ENCODE measurements at places on chromosomes 13 and 19.
A peak's percentile ranks its signal among the peaks of the same experiment; 100 is the strongest.

- DNase-seq: peak; percentile 98
Measured at GRCh38 chr19:17947815-17948513, 15.1 kb downstream of the CCDC124 start.

DNA sequence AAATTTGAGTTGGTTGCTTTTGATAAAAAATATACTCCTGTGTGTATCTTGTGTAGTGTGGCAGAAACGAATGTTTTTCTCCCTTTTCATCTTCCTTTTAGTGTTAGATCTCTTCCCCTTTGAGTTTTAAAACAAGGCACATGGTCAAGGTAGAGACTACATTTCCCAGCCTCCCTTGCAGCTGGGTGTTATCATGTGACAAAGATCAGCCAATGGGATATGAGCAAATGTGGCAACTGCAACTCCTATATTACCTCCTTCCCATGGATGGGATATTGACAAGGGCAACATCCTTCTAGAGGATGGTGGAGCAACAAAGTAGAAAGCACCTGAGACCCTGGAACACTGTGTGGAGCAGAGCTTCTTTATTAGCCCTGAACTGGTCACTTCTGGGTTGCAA is 42.4 kb downstream of the ADGRE3 start:
- no peak for DNase-seq

DNA sequence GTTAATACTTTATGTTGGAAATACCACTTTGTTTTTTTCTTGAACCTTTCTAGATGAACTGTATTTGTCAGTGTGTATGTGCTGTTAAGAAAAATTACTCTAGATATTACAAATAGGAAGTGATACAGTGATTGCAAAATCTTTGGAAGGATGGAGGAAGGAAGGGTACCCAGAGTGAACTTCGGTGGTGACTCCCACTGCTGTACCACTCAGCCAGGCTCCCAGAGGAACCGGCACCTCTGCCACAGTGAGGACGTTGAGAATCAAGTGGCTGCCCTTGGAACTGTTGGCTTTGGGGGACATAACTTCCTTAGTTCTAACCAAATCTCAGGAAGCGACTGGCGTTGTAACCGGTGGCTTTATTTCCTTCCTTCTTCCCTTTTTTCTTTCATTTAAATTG is 184.7 kb downstream of the PCCA start:
- no peak for DNase-seq

DNA sequence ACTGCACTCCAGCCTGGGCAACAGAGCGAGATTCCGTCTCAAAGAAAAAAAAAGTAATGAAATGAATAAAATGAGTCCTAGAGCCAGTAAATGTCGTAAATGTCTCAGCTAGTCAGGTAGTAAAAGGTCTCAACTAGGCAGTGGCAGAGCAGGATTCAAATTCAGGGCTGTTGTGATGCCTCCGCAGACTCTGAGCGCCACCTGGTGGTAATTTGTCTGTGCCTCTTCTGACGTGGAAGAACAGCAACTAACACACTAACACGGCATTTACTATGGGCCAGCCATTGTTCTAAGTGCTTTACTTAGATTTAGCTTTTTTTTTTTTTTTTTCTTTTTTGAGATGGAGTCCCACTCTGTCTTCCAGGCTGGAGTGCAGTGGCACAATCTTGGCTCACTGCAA is 30.2 kb downstream of the CYP2F1 start:
- peak; percentile 82 for DNase-seq

- no peak for DNase-seq
Measured at GRCh38 chr13:51576754-51577153, 7.5 kb upstream of the WDFY2 start.

- DNase-seq: no peak
Measured at GRCh38 chr19:43820098-43820883, 6.8 kb upstream of the ZNF283 start.

DNA sequence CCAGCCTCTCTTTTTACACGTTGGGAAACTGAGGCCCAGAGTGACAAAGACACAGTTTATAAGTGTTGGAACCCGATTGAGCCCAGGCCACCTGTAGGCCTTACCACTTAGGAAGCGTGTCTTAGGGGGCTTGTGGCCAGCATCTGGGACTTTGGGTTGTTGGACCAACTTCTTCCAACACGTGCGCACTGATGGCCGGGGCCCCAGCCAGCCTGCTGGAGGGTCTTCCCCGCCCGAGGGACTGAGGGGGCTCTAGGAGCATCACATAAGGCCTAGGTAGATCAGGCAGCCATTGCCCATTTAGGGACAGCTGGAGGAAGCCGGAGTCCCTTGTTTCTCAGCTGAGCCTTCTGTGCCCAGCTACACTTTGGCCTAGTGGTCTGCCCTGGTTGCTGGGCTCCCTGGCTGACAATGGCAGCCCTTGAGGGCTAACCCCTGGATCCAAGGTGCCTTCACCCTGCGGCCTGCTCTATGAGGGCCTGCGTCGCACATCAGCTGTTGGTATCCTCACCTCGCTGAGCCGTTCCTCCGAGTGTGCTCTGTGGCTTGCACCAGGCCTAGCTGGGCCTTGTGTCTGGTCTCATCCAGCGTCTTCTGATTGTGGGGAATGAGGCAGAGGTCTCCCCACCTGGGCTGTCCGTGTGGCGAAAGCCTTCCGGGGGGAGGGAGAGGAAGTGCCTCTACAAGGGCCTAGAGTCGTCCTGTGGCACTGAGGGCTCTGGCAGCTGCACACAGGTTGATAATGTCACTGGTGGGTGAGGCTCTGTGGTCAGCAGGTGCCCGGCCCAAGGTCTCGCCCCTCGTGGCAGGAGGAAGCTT is 1.2 kb downstream of the RAB11B start:
- DNase-seq: no peak

GRCh38 chr13:19596960-19597361 is 35.6 kb upstream of the TPTE2 start:
- DNase-seq: no peak

- peak; percentile 78 for DNase-seq
Measured at GRCh38 chr19:45607071-45608029, 5.3 kb upstream of the GPR4 start.

DNA sequence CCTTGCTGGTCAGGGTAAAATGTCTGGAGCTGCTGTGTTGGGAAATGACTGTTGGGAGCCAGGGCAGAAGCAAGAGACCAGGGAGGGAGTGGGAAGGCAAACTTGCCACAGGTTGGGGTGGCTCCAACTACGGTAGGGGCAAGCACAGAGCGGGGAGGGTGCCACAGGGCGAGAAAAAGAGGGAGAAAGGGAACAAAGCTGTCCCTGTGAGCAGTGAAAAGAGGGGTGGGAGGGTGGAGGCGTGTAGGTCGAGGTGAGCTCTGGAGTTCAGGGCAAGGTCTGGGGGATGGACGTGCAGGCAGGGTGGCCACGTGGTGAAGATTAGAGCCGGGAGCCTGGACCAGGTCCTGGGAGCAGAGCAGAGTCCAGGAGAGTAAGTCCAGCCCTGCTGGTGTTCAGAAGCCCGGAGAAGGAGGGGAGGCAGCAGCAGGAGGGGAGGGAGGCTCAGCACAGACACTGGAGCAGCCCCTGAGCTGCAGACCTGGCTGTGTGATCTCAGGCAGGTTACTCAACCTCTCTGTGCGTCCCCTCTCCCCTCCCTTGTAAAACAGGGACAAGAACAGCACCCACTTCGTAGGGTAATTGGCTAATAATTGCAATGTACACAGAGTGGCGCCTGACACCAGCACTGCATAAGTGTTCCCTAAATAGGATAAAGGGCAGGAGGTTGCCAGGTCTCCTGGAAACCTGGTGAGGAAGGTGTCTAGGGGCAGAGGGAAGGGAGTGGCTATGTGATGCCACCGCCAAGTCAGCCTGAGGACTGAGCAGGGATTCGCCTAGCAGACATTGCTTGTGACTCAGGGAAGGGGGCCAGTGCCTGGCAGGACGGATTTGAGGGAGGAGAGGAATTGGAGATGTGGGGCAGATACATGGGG is 3.2 kb upstream of the POLR2E start:
- DNase-seq: no peak

DNA sequence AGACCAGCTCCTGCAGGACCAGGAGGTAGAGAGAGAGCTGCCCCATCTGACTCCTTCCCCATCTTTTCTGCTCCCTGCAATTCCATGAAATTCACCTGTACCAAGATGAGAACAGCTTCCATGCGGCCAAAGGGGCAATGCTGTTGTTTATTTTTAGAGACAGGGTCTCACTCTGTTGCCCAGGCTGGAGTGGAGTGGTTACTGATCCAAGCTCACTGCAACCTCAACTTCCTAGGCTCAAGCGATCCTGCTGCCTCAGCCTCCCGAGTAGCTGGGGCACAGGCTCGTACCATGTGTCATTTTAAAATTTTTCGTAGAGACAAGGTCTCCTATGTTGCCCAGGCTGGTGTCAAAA is 3.6 kb upstream of the PLIN4 start:
- no peak for DNase-seq

DNA sequence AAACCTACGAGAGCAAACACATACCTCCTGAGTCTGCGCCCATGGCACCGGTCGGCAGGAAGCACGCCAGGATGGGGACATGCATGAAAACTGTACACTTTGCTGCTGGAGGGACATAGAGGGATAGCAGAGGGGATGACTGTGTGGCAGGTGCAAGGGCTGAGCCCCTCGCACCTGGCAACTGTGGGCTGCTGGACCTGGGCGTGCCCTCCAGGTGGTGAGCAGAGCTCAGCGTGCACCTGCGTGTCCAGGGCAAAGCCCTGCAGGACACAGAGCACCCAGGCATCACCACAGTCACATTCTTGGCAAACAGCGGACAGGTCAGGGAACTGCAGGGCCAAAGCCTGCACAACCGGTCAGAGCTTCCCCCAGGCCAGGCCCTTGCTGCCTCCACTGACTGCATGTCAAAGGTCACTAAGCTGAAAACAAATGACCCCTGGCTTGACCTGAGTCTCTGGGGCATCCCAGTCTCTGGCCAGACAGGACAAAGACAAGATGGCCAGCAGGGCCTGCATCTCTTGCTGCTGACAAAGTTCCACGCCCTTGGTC is 9.0 kb upstream of the ISYNA1 start:
- no peak for DNase-seq

- peak; percentile 84 for DNase-seq
Measured at GRCh38 chr19:9934132-9934950, 2.0 kb downstream of the OLFM2 start.

GRCh38 chr13:49258089-49258796 is 10.5 kb downstream of the CDADC1 start:
- peak; percentile 63 for DNase-seq

- no peak for DNase-seq
Measured at GRCh38 chr19:43768273-43769050, 12.3 kb downstream of the KCNN4 start.

DNA sequence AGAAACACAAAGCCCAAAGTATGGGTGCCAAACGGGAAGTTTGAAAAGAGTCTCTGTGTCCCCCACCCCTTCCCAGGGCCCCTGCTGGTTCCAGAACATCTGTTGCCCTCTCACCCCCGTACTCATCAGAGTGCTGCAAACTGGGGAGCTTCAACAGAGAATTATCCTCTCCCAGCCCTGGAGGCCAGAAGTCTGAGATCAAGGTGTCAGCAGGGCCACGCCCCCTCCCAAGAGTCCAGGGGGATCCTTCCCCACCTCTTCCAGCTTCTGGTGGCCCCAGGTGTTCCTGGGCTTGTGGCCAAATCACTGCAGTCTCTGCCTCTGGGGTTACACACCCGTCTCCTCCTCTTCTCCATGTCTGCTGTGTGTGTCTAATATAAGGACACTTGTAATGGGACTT is 183.4 kb downstream of the PTPRS start:
- no peak for DNase-seq

- no peak for DNase-seq
Measured at GRCh38 chr13:113559901-113560644, 24.5 kb upstream of the TFDP1 start.

DNA sequence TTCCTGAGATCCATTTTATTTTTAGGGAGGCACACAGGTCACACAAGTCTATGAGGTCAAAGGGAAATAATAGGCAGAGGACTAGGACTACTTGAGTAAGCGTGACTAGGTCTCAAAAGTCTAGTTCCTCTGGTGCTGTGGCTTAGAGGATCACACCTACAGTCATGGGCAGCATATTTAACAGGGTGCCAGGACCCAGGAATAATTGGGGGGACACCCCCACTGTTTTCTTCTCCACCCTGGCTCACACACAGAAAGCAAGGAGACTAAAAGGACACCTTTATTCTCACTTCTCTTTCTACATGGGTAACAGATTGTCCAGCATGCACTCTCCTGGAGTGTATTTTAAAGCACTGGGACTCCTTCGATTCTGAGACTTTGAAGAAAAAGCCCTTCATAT is 26.2 kb downstream of the OXGR1 start:
- DNase-seq: no peak

DNA sequence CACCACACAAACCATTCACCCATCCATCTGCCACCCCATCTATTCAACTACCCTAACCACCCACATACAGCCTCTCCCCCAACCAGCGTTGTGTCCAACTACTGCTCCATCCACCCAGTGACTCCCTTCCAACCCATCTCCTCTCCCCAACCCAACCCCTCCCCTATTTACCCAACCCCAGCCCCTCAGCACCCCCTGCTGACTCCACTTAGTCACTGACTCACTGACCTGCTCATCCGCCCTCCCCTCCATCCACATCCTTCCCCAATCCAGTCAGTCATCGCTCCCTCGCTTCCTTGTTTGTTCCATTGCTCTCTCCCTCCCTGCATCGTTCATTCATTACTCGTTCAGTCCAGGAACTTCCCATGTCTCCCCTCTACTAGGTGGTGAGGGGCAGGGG is 39.2 kb downstream of the KCNC3 start:
- no peak for DNase-seq

- DNase-seq: no peak
Measured at GRCh38 chr13:96238861-96239260, 149.0 kb downstream of the HS6ST3 start.
